ENCODE measurements at places on chromosomes 3 and 15.

DNA sequence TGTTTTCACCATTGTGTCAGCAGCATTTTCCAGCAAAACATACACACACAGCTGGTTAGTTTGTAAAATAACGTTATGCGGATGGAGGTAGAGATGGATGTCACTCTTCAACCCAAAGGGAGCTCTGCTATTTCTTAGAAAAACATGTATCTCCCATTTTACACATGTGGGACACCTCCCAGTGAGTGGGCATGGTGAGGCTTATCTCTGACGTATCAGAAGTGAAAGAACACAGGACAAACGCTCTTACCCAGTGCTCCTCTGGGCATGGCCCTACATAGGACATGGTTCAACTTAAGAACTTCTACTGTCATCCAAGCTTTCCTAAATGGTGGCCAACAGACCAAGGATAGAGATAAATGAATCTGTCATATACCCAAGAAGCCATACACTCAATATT, 2.1 kb downstream of the FAM240A start:
- no peak for DNase-seq

- DNase-seq, result no peak
These were observed 6.5 kb upstream of the GSK3B start for GRCh38 chr3:120100711-120101110.

DNA sequence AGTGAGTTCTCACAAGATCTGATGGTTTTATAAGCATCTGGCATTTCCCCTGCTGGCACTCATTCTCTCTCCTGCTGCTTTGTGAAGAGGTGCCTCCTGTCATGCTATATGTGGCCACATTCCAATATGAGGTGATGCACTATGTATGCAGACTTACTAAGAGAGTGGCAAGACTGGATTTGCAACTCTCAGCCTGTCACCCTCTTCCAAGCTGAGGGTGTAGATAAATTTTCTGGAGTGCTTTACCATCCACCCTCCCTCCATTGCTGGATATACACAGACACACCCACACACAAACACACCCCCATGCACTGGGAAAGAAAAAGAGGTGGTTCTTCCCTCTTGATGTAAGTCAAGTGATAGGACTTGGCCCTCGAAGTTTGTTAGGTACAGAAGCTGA, 30.2 kb upstream of the CHMP2B start:
- no peak for DNase-seq

DNA sequence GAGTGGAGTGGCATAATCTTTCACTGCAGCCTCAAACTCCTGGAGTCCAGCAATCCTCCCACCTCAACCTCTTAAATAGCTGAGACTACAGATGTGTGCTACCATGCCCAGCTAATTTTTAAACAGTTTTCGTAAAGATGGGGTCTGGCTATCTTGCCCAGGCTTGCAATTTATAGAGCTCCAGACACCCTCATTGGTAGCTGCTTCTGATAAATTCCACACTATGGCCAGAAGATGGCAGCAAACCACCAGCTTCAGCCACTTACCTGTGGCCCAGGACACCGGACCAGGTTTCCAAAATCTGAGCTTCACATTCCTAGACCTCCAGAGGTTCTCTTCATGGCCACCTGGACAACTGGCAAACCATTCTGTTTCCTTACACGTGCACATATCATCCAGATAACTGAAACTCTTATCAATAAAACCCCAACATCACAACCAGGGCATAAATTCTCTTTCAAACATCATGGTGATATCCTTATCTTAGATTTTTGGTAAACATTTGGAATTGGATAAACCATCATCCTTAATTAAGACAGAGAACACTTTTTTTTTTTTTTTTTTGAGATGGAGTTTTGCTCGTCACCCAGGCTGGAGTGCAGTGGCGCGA, 28.9 kb downstream of the FBXW12 start:
- peak; percentile 32 for DNase-seq

GRCh38 chr3:31064021-31064420, 169.6 kb upstream of the GADL1 start:
- no peak for DNase-seq

DNA sequence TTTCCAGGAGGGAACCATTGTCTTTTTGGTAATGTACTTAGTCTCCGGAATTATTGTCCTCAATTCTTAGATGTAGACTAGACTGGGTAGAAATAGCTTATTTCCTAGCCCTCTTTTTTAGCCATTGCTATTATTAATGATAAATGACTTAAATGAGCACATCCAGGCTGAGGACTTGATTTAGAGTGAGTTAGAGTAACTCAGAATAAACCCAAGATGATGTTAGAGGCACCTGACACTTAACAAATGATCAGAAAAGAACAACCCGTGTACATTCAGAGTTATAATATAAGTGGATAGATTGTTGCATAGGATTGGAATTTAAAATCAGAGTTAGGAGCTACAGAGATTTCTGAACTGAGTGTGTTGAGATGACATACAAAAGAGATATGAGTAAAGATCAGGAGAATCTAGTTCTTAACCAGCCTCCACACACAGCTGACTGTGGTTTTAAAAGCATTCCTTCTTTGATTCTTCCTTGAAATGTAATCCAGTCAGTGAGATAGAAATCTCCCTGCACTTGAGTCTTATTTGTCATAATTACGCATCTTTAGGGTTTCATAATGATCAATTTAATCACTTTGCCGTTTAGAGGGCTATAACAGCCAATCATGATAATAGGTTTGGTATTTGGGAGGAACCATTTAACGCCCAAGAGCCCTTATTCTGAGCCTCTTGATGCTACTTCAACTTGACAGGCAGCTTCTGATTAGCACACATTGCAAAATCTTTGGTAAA, 366.5 kb downstream of the GAP43 start:
- DNase-seq, result no peak

GRCh38 chr3:32499585-32499984, 3.1 kb downstream of the CMTM6 start:
- no peak for DNase-seq

DNA sequence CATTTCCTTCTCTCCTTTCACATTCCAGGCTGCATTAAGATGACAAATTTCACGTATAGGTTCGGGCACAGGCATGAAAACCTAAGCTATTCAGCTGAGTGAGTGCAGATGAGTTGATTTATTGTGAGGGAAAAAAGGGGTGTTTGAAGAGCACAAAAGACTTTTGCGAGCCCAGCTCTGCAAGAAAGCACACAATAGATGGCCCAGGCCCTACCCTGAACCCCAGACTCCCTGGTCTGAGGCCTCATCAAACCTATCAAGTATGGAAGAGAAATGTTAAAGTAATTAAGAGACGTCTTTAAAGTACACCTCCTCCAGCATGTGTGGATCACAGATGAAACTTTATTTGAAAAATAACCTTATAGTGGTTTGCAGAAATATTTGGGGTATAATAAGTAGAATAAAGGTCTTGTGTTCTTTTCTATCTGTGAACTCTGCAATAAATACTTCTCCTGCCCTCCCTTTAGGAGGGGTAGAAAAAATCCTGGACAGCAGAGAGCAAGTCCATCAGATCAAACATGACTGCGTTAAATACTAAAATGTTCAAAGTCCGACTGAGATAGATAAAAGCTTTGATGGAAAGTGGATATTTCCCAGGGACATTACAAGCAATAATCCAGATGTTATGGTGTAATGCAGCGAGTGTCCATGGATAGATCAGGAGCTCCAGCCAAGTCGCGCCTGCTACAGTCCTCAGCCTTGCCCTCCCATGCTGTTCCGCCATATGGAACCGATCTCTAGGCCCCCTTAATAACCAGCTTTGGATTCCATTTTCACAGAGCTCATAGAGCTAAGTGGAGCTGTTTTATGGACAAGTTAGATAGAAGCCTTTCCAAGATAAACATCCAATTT, 121.5 kb downstream of the MCTP2 start:
- no peak for DNase-seq

- DNase-seq, result no peak
These were observed 181.6 kb upstream of the RORA start for GRCh38 chr15:61410662-61411061.

GRCh38 chr15:83396101-83396500, 51.0 kb upstream of the SH3GL3 start:
- DNase-seq, result no peak

DNA sequence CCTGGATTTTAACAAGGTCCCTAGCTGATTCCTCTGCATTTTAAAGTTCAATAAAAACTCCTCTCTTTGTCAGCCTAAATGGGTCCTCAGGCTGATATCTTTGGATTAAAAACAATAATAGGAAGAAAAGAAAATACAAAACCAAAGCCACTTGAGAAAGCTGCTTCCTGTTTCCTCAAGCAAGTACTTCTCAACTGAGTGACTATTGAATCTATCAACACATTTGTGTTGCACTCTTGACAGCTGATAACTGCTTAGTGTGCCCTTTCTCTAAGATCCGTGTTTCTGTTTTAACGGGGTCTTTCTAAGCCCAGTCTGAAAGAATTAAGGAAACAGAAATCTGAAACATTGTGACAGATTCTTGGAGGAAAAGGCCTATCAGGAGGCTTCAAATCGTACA, 410.7 kb downstream of the GRM7 start:
- DNase-seq, result no peak

GRCh38 chr15:61655881-61656280, 404.4 kb downstream of the VPS13C start:
- DNase-seq, result no peak

DNA sequence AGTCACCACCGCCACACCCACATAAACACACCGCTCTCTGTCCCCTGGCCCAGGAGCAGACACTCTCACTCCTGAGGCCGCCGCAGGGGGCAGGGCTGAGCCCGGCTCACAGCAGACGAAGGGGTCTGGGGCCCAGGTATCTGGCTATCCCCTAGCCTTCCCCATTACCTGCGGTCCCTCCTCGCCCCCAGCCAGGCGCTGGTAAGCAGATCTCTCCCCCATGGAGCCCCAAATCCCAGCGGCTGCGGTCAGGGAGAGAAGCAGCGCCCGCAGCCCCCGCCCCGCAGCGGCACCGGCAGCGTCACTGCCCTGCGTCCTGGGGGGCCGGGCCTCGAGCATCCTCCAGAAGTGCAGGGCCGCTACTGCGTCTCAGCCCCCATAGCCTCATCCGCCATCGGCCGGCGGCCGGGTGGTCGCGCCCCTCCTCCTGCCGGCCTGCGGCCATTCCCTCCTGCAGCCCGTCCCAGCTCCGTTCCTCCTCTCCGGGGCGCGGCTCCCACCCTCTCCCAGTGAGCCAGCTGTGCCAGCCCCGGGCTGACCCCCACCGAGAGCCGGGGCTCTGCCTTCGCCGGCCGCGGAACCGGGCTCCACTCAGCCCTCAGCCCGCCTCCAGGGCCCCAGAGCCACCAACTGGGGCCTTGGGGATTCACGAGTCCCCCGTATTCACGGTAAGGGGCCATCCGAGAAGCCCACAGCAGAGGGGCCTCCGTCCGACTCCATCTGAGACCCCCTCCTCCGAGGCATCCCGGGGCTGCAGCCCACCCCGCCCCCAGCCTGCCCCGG, 13.1 kb downstream of the TNK2 start:
- peak; percentile 63 for DNase-seq
